ENCODE measurements at places on chromosomes 2 and 18.

- DNase-seq = no peak
Measured at GRCh38 chr2:241096979-241097378, 5.1 kb downstream of the MTERF4 start.

- no peak for DNase-seq
Measured at GRCh38 chr18:2441544-2441943, 129.8 kb downstream of the METTL4 start.

DNA sequence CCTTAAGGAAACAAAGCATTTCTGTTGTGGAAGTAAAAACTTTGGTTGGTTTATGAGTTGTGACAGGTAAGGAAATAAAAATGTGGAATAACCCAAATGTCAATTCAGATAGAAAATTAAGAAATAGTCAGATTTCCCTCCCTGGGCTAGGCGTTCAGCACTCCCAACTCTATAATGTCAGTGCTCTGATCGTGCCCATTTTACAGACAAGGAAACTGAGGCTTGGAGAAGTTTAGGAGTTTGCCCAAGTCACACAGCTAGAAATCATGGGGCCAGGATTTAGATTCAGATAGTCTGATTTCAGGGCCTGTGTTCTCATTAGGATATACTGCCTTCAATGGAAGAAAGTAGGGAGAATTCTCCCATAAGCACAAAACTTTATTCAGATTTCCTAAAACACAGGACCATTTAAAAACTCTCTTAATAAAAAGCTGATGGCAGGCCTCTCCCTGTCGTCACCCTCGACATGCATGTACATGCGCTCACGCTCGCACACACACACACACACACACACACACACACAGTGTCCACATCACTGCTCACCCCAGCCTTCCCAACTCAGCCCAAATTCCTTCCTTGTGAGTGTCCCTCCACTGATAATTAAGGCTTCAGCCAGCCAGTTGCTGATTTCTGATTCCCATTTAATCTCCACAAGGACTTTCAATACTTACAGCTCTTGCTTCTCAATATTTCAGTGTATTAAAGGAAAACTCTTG is 49.1 kb upstream of the SLC14A2 start:
- no peak for DNase-seq

DNA sequence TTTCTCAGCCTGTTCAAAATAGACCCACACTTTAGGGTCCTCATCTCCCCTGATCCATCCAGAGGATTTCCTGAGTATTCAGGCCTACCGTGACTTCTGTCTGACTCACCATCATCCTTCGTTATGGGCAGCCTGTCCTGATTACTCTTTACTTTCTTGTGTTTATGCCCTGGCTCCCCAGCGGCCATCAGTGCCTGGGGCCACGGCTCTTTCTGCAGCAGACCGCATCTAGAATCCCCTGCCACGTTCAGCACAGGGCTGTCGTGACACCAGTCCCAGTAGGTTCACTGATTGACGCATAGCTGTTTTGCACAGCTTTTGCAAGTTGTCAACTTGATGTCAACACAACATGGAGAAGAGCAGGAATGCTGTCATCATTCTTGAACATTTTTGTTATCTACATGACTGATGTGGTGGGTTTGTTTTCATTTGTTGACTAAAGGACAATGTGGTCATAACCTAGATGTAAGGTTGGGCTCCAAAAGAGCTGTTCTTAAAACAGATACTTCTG is 225.6 kb downstream of the HAUS1 start:
- no peak for DNase-seq

DNA sequence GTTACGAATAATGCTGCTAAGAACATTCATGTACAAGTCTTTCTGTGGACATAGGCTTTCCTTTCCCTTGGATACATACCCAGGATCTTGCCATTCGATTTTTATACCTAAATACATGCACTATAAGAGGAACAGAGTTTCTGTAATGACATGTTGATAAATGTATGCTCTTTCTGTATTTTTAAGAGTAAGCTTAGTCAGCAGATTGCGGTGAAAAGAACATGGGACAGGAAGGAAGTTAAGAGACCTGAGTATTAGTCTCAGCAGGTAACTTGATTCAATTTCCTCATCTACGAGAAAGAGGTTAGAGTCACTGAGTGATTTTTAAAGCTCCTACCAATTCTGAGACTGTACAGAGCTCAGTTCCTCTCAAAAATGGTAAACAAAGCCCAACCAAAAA is 2.6 kb upstream of the TLK1 start:
- DNase-seq = no peak

DNA sequence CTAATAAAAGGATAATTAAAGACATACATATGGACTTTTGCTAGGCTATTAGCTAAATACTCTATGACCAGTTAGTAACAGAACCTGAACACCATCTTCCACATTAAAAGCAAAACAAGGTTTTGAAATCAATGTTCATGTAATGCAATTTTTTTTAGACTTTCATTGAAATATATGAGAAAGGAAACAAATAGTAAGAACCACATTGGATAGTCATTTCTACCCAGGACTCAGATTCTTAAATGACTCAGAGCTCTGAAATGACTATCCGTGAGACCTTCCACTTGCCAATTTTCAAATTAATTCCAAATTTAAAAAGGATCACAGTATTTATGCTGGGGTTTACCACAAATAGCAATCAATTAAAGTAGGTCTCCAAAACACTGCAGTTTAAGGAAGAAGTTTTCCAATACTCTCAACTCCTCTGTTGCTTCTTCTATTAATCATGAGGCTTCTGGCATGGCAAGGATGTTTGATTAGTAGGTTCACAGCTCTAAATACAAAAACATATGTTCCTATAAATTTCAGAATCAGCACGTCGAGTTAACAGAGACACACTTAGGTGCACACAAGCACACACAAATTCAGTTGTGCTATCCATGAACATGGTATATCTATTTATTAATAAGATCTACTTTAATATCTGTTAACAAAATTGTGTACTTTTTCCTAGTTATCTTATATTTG is 841.0 kb downstream of the RNF144A start:
- no peak for DNase-seq

DNA sequence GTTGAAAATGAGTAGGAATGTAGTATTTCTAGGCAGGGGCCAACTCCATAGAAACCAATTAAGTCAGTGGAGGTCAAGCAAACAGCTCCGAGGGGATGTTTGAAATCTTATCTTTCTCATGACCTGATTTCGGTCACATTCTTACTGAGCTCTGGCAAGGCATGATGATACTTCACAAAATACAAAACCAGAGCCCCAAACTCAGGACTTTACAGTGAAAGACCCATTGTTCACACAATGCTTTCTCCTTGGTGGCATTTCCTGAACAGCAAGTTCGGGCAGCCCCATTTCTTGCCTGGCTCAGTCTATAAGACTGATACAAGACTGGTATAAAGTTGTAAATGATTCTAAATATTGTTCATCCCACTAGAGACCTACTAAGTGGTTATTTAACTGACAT is 53.3 kb downstream of the LAMA1 start:
- DNase-seq = no peak

DNA sequence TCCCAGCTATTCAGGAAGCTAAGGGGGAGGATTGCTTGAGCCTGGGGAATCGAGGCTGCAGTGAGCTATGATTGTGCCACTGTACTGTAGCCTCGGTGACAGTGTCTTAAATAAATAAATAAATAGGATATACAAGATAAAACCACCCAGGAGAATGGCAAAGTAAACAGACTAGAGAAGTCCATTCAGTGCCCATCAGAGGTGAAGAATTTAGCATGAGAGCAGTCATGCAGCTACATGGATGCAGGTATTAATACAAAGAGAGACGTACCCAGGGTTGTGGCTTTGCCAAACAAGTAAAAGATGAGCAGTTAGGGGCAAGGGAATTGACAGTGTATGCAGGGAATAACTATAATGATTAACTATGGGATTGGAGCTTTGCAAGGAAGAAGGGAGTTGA is 8.1 kb downstream of the STPG4 start:
- no peak for DNase-seq

DNA sequence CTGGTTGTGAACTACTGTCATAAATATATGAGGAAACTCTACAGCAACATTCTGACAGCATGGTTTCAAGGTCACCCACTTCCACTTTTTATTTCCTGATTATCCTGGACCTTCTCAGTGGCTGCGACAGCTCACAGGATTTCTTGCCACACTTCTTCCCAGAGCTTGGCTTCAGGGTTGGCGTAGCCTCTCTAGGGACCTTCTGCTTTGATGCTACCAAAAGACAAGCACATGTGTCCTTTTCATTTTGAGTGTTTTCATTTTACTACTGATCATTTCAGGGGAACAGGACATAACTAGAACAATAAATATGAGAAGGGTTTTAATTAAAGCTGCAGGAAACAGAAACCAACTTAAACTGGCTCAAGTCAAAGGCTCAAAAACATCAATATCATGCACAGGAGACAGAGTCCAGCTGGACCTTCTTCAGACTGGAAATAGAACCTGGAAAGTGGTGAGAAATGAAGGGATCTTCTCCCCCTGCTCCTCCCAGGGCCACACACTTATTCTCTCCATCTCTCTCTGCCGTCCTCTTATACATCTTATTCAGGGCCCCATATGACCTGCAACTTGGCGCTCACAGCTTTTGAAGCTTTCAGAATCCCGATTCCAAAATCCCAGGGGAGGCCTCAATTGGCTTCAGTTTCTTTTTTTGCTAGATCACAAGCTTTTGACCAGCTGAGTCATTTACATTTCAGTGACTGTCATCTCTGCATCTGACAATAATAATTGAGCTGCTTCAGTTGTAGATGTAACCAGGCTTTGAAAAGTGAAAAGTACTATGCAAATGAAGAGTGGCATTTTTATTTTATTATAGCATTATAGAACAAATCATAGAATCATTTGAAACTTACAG is 9.7 kb downstream of the VIT start:
- no peak for DNase-seq

- no peak for DNase-seq
Measured at GRCh38 chr2:27071990-27072830, 756 bp upstream of the OST4 start.

GRCh38 chr2:141271346-141271745 is 859.5 kb downstream of the LRP1B start:
- no peak for DNase-seq

- DNase-seq = no peak
Measured at GRCh38 chr2:226467221-226467620, 332.4 kb downstream of the IRS1 start.

DNA sequence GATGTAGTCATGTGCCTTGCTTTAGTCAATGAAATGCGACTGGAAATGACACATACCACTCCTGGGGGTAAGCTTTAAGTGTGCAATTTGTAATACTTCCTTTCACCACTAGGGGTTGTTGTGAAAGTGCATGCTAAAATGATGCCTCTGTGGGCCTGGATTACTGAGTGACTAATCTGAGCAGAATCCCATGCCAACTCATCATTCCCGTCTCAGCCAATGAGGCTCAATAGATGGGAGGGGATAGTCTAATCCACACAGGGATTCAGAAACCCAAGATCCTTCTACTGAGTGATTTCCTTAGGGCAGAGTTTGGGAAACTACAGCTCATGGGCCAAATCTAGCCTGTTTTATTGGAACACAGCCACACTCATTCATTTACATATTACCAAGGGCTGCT is 54.0 kb downstream of the HRH4 start:
- no peak for DNase-seq

DNA sequence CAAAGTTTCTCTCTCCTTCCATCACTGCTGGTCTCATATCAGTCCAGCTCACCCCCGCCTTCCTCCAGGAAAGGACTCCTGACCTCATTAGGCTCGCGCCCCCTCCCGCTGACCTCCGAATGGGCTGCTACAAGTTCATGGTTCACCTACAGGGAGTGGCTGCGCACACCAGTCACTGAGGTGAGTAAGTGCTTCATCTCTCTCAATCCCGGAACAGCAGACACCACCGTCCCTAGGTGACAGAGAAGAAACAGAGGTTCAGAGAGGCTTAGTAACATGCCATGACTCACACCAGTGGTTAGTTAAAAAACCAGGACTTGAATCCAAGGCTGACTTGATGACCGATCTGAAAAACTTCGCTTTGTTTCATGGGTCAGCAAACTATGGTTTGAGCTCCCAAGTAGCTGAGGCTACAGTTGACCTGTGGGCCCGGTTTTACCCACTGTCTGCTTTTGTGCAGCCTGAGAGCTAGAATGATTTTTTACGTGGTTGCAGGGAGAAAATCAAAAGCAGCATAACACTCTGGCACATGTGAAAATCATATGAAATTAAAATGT is 42.0 kb downstream of the ZFP36L2 start:
- no peak for DNase-seq

DNA sequence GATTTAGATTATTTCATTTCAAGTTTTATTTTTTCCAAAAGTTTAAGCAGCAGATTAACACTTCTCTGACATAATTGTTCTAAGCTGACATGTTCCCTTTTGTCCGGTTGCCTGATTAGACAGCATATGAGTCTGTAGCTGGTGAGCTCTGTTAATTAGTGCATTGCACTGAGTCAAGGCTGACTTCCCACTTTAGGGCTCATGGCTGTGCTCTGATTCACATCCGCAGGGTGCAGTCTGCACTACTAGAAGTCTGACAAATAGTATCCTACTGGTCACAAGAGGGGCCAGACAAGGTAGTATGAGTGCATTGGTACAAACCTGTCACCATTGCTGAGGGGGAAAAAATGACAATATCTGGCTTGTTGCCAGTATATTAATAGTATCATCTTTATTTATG is 443.9 kb upstream of the ZNF804A start:
- DNase-seq = no peak

DNA sequence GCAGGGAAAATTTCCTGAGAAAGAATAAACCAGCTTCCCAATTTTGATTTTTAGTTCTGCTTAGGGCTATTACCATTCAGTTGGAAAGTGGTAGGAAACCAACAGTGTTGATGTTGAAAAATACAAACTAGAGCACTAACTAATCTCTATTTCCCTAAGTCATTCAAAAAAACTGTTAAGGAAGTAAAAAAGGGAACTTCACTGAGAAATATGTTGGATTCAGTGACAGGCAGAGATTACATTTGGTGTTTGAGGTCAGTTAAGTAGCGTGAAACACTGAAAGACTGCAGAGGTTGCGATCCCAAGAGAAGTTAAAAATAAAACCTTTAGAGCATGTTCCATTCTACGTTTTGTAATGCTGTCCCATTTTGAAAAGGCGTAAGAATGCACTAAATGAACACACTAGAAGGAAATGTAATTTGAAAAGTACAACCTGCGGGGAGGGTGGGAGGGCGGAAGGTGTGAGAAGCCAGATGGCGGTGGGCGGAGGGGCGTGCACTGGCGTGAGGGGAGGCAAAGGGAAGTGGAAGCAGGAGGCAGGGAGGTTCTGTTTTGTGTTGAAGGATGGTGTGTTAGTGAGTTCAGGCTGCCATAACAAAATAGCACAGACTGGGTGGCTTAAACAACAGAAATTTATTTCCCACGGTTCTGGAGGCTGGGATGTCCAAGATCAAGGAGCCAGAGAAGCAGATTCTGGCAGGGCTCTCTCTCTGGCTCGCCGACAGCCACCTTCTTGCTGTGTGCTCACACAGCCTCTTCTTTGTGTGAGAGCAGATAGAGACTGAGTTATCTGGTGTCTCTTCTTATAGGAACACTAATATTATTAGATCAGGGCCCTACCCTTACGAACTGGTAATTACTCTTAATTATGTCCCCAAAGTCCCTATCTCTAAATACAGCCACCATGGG is 94.3 kb upstream of the KCTD1 start:
- no peak for DNase-seq

DNA sequence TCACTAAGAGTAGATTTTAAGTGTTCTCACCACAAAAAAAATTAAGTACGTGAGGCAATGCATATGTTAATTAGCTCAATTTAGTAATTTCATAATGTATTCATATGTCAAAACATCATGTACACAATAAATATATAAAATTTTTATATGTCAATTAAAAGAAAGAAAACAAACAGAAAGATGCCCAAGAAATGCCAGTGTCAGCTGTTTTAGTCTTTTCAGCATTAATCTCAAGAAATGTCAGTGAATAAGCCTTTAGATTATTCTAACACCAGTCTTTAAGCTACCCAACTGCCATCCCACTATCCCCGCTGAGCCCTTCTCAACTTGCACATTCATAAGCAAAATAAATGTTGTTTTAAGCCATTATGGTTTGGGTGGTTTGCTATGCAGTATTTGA is 76.5 kb downstream of the C1D start:
- no peak for DNase-seq
